Right lobe of liver (tissue), 6 donors: ENCODE measurements at places on chromosomes 6 and 20.
A peak's percentile ranks its signal among the peaks of the same experiment; 100 is the strongest.

DNA sequence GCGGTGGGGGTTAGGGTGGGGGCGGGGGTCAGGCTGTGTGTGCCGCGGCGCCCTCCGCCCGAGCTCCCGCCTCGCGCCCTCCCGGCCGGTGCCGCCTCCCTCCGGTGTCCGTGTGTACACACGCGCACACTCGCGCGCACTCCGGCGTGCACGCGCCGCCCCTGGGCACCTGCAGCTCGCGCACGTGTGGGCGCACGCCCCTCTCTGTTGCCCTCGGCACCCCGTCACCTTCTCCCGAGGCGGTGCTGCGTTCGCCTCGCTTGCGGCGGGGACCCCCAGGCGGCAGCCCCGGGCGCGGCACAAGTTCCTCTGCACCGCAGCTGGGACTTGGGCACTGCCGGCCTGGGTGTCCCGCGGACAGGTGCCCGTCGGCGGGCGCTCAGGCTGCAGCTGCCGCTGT, 525 bp downstream of the MACROD2 start:
- DNase-seq = peak; percentile 78

GRCh38 chr6:144066741-144067484, 28.5 kb downstream of the SF3B5 start:
- DNase-seq = no peak

DNA sequence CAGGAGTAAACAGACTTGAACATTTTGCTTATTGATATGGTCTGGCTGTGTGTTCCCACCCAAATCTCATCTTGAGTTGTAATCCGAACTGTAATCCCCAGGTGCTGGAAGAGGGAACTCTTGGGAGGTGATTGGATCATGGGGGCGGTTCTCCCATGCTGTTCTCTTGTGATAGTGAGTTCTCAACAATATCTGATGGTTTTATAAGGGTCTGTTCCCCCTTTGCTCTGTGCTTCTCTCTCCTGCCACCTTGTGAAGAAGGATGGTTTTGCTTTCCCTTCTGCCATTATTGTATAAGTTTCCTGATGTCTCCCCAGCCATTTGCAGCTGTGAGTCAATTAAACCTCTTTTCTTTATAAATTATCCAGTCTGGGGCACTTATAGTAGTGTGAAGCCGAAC, 40.0 kb downstream of the MYLIP start:
- DNase-seq = no peak

- peak; percentile 59 for DNase-seq
These were observed 236.8 kb downstream of the LY86 start for GRCh38 chr6:6825193-6825784.

- no peak for DNase-seq
These were observed 33.8 kb upstream of the TMEM244 start for GRCh38 chr6:129894921-129895320.

- no peak for DNase-seq
These were observed 8.1 kb upstream of the HINT3 start for GRCh38 chr6:125948455-125948854.

- no peak for DNase-seq
These were observed 268.5 kb upstream of the FOXQ1 start for GRCh38 chr6:1043458-1043836.

DNA sequence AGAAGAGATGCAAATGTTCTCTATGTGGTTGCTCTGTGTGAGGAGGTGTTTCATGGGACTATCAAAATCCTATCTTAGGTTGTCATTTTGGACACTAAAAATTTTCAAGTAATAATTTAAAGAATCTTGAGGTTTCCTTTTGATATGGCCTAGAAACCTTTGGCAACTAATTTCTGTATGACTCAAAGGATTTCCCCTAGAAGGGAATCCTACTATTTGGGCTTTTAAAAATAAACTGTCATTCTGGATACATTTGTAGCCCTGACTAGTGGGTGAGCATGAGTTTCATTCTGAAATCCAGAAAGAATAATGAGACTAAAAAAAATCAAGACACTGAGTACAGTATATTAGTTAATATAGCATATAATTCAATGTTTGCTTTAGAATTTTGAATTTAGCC, 25.5 kb upstream of the RAB23 start:
- DNase-seq = no peak

DNA sequence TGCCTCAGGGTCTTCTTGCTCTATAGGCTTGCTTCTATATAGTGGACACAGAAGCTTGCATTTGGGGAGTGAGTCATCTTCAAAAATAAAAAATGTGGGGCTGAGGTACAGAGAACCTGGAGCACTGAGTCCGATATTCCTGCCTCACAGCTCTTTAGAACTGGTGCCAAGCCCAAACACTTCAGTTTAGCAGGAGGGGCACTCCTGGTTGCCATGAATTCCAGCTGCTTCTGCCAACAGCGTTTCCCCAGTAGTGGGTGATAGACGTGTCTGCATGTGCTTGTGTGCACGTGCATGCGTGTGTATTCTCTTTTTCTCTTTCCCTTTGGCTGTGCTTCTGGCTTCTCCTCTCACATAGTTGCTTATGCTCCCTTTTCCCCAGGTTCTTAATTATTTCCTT, 11.9 kb downstream of the DNPH1 start:
- DNase-seq = no peak
